GM12878 (cell line): ENCODE measurements at places on chromosomes 3 and 15.

- no peak for DNase-seq
- no peaks in the 10 kb centered on the region for H3K27me3 ChIP-seq
- H3K36me3 ChIP-seq, result no peaks in the 10 kb centered on the region
Measured at GRCh38 chr3:30503446-30503845, 103.0 kb upstream of the TGFBR2 start.

DNA sequence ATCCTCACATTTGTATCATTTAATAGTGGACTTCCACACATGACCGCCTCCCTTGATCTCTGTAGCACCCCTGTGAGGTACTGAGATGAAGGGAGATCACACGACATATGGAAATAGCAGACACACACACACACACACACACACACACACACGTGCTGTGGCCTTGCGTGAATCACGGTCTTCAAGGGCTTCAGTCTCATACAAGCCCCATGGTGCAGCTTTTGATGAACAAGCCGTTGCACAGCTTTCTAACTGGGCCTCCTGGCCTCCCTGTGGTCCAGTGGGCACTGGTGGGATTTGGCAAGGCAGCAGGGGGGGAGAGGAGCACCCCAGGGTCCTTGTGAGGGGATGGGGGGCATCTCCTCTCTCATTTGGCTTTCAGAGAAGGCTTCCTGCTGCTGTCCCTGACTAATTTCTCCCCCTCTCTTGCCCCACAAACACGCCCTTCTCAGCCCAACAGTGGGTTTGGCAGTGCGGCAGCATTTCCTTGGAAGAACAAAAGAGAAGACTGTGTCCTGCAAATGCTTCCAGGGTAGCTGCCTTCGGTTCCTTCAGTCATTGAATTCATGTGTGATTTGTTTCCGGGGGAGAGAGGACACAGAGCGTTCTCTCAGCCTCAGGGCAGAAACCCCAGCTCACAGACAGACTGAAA, 98.7 kb downstream of the SMAD6 start:
- H3K4me3 ChIP-seq, result no peak overlapping the region
- no peaks in the 10 kb centered on the region for H3K36me3 ChIP-seq
- no peaks in the 10 kb centered on the region; the same call in 1 of the 2 replicates for H3K27me3 ChIP-seq
- no peak overlapping the region for H3K27ac ChIP-seq
- no peaks in the 10 kb centered on the region for H3K4me1 ChIP-seq

- no peaks in the 10 kb centered on the region for H3K36me3 ChIP-seq
- no peak overlapping the region for H3K4me3 ChIP-seq
- DNase-seq, result no peak
- no peaks in the 10 kb centered on the region; the same call in 1 of the 2 replicates for H3K4me1 ChIP-seq
- no peak overlapping the region for H3K27ac ChIP-seq
Measured at GRCh38 chr3:124256599-124256998, 264.7 kb upstream of the ROPN1 start.

- H3K27ac ChIP-seq, result no peak overlapping the region
- no peak for DNase-seq
- H3K4me3 ChIP-seq, result no peak overlapping the region
- H3K36me3 ChIP-seq, result no peaks in the 10 kb centered on the region
- H3K27me3 ChIP-seq, result no peaks in the 10 kb centered on the region
Measured at GRCh38 chr3:72448375-72448823, 399.8 kb downstream of the SHQ1 start.

DNA sequence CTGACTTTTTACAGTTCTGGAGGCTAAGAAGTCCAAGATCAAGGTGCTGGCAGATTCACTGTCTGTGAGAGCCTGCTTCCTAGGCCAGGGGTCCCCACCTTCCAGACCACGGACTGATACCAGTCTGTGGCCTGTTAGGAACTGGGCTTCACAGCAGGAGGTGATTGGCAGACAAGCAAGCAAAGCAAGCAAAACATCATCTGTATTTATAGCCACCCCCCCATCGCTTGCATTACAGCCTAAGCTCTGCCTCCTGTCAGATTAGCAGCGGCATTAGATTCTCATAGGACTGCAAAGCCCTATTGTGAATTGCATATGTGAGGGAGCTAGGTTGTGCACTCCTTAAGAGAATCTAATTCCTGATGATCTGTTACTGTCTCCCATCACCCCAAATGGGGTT, 194.7 kb upstream of the THRB start:
- no peak overlapping the region for H3K4me3 ChIP-seq
- H3K36me3 ChIP-seq, result no peaks in the 10 kb centered on the region

GRCh38 chr3:127196002-127196401, 3.1 kb downstream of the PRR23E start:
- no peak for DNase-seq
- no peaks in the 10 kb centered on the region for H3K27me3 ChIP-seq
- no peak overlapping the region for H3K4me3 ChIP-seq
- H3K36me3 ChIP-seq, result no peaks in the 10 kb centered on the region
- no peaks in the 10 kb centered on the region for H3K4me1 ChIP-seq

DNA sequence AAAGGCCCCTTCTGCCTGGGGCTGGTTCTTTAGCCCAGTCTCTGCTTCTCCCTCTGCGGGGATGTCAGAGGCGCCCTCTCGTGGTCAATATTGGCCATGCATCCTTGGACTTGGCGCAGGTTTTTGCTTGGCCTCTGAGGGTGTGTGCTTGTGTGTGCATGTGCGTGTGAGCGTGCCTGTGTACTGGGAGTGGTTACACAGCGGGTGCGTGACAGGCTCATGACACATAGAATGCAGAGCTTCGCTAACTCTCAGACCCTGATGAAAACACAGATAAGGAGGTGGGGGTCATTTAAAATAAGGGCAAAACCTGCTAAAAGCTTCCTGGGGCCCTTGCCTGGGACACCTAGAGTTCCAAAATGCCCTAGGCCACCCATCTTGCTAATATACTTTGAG, 160.9 kb downstream of the SMAD6 start:
- H3K27me3 ChIP-seq, result no peaks in the 10 kb centered on the region; the same call in 1 of the 2 replicates
- no peaks in the 10 kb centered on the region for H3K36me3 ChIP-seq
- H3K4me1 ChIP-seq, result peaks cover 14% of the 10 kb centered on the region

GRCh38 chr3:196991581-196992460, 23.2 kb upstream of the PIGZ start:
- no peaks in the 10 kb centered on the region for H3K4me1 ChIP-seq
- no peak overlapping the region for H3K27ac ChIP-seq
- no peaks in the 10 kb centered on the region for H3K27me3 ChIP-seq
- H3K4me3 ChIP-seq, result no peak overlapping the region

- no peaks in the 10 kb centered on the region for H3K27me3 ChIP-seq
- H3K27ac ChIP-seq, result peak overlapping the region; percentile 91
- peaks cover 2% of the 10 kb centered on the region; the same call in 1 of the 2 replicates for H3K36me3 ChIP-seq
- no peak for DNase-seq
- H3K4me3 ChIP-seq, result peak overlapping the region; percentile 79
- H3K4me1 ChIP-seq, result peaks cover 7% of the 10 kb centered on the region; the same call in 1 of the 2 replicates
Measured at GRCh38 chr3:169966951-169967915, 626 bp downstream of the SEC62 start.

- no peaks in the 10 kb centered on the region for H3K36me3 ChIP-seq
- peak overlapping the region; percentile 41; the same call in 1 of the 2 replicates for H3K4me3 ChIP-seq
- H3K27me3 ChIP-seq, result no peaks in the 10 kb centered on the region
- peak overlapping the region; percentile 52 for H3K27ac ChIP-seq
- H3K4me1 ChIP-seq, result peaks cover 9% of the 10 kb centered on the region
- no peak for DNase-seq
Measured at GRCh38 chr3:46845397-46845859, 17.8 kb downstream of the MYL3 start.

DNA sequence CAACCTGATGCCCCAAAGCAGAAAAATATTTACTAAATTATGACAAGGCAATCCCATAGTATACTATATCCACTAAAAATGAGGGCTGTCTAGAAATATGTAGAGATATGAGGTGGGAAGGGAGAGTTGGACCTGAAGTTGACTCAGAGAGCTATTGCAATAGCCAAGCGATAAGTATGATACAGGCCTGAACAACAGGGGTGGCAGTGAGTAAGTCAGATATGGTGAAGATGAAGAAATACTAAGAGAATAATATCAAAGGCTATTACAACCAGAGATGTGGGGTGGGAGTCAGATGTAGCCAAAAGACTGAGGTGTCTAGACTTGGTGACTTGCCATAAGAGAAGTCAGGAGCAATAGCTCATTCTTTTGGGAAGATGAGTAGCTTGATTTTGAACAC, 9.2 kb downstream of the HSPBAP1 start:
- no peaks in the 10 kb centered on the region for H3K4me1 ChIP-seq
- no peak for DNase-seq
- no peaks in the 10 kb centered on the region for H3K27me3 ChIP-seq
- no peak overlapping the region for H3K27ac ChIP-seq
